ENCODE measurements at places on chromosomes 11 and 22.
A peak's percentile ranks its signal among the peaks of the same experiment; 100 is the strongest.

DNA sequence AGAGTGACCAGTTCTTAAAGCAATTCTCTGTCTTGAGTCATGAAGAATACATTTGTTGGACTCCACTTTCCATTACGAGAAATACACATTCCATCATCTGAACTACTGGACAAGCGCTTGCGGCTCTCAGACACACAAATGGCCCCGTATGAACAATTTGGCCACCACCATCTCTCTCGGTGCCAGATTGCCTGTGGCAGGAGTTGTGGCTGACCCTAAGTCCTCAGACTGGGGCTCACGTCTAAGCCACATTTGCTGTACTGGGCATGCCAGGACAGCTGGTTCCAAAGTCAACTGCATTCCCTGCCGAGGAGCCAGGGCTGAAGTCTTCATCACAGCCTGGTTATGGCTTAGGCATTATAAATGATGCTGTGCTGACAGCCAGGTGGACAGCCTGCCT is 227.5 kb downstream of the MIAT start:
- DNase-seq, result no peak

- no peak for DNase-seq
Measured at GRCh38 chr22:49070501-49070900, 757.2 kb downstream of the BRD1 start.

GRCh38 chr22:21447694-21448402 is 19.3 kb upstream of the TMEM191C start:
- DNase-seq, result no peak

- no peak for DNase-seq
Measured at GRCh38 chr22:19708321-19709011, 5.8 kb upstream of the SEPTIN5 start.

GRCh38 chr22:49398115-49398514 is 429.6 kb downstream of the BRD1 start:
- no peak for DNase-seq

DNA sequence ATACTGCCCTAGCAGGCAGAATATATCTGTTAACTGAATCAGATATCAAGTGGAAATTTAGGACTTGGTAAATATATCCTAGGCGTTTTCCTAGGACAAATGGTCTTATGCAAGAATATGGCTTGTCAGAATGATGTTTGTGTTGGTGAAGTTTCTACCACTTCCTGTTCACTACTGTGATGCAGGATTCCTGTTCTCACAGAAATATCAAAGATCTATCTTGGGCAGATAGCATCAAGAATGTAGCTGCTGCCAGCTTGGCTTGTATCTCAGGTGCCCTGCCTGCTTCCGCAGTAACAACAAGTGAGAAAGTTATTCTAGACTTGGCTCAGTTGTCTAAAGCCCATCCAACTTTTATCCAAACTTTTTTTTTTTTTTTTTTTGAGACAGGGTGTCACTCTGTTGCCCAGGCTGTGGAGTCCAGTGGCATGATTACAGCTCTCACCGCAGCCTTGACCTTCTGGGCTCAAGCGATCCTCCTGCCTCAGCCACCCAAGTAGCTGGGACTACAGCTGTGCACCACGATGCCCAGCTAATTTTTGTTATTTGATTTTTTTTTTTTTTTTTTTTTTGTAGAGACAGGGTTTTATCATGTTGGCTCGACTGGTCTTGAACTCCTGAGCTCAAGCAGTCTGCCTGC is 61.3 kb downstream of the PPME1 start:
- no peak for DNase-seq

- DNase-seq, result no peak
Measured at GRCh38 chr11:33185756-33186155, 24.5 kb upstream of the CSTF3 start.

- DNase-seq, result no peak
Measured at GRCh38 chr11:43835104-43835503, 45.5 kb upstream of the ALKBH3 start.

DNA sequence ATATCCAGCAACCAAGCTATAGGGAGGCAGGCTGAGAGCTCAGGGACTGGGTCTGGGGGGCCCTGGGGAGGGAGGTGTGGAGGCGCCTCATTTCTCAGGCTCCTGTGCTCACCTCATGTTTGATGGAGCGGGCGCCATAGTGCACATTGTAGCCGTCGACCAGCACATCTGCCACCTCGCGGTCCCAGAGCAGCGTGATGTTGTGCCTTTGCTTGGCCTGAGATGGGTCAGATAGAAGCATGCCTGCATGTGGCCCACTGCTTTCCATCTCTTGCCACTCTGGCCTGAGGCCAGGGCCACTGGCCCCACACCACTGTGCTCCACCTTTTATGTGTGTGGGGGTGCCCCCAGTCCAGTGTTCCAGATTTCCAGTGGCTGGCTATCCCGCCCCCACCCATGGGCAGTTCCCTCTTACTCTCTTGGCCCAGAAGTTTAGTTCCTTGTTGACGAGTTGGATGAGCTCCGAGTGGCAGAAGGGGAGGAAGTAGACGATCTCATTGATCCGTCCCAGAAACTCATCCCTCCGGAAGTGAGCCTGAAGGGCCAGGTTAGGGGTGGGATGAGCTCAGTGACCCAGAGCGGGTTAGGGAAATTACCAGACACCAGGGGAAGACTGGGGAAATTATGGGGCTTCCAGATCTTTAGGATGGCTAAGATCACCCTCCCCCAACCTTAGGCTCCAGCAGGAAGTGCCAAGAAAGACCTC is 50.1 kb upstream of the PHOX2A start:
- DNase-seq, result no peak

DNA sequence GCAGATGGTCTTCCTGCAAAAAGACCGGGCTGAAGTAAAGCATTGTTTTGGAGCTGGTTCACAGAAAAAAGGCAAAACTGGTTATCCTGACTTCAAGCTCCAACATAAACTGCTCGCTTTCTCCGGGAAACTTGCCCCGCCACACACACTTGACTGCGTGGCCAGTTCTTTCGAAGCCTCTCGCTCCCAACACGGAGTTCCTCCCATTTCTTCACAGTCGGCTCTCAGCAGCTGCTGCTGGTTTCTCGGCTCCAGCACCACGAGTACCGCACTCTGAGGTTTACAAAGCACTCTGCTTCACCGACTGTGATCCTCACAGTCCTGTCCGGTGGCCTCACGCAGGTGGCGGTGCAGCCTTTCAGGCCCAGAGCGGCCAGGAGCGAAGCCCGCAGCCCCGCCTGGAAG is 264 bp downstream of the CHEK1 start:
- no peak for DNase-seq

GRCh38 chr22:32396746-32397145 is 15.3 kb downstream of the RTCB start:
- DNase-seq, result peak; percentile 29

- no peak for DNase-seq
Measured at GRCh38 chr11:36657610-36658267, 59.7 kb upstream of the RAG2 start.

DNA sequence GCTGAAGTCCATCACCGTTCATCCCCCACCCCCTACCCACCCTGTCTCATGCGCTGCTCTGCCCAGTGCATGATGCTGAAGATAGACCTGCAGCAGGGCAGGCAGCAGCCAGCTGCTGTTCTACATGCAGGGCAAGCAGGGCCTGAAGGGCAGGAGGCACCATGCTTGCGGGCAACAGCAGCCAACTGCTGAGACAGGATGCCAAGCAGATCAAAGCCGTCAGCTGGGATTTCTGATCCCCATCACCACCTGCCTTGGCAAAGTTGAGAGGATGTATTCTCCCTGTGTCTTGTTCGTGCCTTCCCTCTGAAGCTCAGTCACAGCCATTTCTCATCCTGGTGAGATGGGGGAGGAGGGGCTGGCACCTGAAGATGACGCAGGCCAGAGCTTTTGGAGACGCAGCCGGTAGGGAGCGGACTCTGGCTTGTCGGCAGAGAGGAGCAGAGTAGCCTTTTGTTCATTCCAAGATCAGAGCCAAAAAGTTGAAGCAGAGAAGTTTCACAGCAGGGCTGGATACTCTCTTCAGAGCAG is 227.0 kb downstream of the GRIK4 start:
- DNase-seq, result no peak

DNA sequence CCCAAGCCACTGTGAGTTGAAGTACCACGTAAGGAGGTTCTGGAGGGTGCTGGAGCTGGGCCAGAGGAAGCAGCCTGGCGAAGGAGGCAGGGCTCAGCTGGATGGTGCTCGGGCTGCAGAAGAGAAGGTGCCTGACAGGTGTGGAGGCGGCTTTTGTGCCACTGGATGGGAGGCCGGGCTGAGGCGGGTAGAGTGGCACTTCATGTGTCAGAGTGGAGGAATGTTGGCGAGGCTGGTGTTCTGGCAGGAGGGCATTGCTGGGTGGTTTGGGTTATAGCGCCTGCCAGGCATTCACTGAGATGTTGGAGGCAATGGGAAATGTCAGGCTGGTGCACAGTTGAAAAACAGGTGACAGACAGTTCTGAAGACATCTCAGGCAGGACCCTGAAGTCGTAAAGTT is 24.2 kb downstream of the UBE2L3 start:
- no peak for DNase-seq

DNA sequence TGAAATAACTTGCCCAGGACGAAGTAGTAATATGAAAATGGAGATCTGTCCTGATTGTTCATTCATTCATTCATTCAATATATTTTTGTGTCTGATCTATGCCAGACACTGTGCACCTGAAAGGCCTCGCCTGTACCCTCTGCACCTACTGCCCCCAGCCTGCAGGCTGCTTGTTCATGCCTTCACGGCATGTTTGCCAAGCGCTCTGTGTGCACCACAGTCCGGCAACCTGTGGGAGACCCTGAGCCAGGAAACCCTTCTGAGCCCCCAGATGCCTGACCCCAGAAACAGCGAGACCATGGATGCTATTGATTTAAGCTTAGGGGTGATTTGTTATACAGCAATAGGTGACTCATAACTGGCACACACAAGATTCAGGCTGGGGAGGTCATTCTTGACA is 47.0 kb downstream of the RTL6 start:
- DNase-seq, result no peak

DNA sequence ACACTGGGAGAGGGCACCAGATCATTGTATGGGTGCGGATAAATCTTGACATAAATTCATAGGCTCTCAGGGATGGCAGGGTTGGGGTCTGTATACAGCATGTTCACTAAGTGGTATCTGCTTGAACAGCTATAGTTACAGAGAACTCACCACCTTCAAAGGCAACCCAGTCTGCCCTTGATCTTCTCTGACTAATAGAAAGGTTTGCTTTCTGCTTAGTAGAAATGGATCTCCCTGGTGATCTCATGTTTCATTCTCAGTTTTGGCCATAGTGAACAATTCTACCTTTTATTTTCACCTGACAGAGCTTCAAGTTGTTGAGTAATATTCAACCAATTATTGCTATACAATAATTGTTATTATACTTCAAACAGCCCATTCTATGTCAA is 32.4 kb downstream of the CNTF start:
- no peak for DNase-seq

- peak; percentile 81 for DNase-seq
Measured at GRCh38 chr11:13889552-13890249, 72.8 kb upstream of the SPON1 start.

GRCh38 chr22:40444178-40444831 is 73.9 kb downstream of the SGSM3 start:
- DNase-seq, result no peak

GRCh38 chr22:43990044-43990443 is 34.1 kb upstream of the PARVB start:
- DNase-seq, result no peak

DNA sequence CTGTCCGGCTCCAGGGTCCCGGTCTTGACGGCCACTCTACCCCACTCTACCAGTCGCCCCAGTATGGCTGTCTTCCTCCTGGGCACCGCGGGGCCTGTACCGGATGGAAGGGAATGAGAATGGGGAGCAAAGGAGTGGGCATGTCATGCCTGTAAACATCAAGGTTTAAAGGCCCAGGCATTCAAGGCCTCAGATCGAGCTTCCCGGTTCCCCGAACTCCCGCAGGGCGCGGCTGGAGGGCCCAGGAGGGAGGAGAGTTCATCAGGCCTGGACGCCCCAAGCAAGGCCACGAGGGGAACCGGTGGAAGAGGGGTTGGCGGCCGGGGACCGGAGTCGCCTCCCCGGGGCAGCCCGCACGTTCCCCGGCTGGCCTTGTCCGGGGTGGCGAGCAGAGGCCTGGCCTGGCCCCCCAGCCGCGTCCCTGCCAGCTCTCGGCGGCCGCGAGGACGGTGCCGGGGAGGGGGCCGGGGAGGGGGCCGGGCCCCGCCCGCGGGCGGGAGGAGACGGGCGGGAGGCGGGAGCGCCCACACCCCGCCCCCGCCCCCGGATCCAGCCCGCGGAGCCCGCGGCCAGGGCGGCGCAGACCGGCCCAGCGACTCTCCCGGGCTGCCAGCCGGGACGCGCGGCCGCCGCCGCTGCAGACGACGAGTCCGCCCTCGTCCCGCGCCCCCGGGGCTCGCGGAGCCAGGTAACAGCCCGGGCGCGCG is at the start of gene CDC42EP1:
TSS of gene CDC42EP1 (plus strand) at position 580 of the 707 bp plus-strand sequence. CDS start 5,870 bp downstream, outside the sequence.
- no peak for DNase-seq

DNA sequence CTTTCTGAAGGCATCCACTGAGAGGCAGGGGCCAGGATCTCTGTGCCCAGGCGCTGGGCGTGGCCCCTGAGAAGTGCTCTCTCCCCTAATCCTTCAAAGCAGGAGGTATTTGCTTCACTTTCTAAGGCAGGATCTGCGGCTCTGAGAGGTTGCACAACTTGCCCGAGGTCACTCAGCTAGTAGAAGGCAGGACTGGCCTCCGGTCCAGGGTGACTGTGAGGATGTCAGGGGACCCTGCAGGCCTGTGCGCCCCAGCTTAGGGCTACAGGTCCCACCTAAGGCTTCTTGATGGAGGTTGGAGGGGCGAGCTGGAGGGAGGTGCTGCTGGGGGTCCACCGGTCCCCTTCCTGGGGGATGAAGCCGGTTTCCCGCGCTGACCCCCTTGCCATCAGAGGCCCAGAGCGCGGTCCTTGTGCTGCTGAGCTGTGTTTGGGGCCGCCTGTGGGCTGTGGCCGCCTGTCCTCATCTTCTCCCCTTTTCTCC is 979 bp downstream of the SMIM38 start:
- no peak for DNase-seq

GRCh38 chr11:74397501-74398243 is 561 bp downstream of the PGM2L1 start:
- peak; percentile 67 for DNase-seq

GRCh38 chr22:50691521-50691920 is 18.9 kb downstream of the SHANK3 start:
- peak; percentile 33 for DNase-seq

- no peak for DNase-seq
Measured at GRCh38 chr11:122305426-122306320, 189.7 kb upstream of the BLID start.

DNA sequence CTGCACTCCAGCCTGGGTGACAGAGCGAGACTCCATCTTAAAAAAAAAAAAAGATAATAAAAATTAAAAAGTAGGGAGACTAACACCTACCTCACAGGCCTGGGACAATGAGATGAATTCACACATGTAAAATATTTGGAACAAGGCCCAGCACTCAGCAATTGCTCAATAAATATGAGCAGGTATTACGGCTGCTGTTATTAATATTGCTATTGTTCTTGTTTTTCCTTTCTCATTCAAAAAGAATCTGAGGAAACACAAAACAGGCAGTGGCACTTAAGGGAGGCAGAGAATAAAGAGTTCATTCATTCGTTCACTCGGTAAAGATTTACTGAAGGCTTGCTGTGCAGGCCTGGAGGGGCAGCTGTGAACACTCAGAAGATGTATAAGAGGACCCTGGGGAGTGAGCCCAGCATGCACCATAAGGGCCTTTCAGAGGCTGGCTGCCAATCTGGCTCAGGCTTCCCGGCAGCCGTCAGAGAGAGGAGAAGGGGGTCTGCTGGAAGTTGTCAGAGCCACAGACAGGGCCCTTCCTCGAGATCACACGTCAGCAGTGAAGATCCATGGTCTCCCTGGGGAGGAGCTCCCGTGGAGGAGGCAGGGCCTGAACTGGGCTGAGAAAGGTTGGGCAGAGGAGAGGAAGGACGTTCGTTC is 51.6 kb upstream of the TCF20 start:
- DNase-seq, result no peak

- DNase-seq, result no peak
Measured at GRCh38 chr11:22753416-22753815, 76.2 kb downstream of the SVIP start.

- peak; percentile 85 for DNase-seq
Measured at GRCh38 chr22:30192427-30192826, 54.1 kb downstream of the LIF start.

Measured in renal cortical epithelial cell (primary cell).